ENCODE measurements at places on chromosomes 5 and 9.
A peak's percentile ranks its signal among the peaks of the same experiment; 100 is the strongest.

- DNase-seq, result no peak
- no peak overlapping the region for H3K4me3 ChIP-seq
- no peaks in the 10 kb centered on the region for H3K36me3 ChIP-seq
Observed at GRCh38 chr5:54733101-54733500, 215.5 kb downstream of the SNX18 start.

- H3K4me1 ChIP-seq, result no peaks in the 10 kb centered on the region
- no peaks in the 10 kb centered on the region for H3K36me3 ChIP-seq
- H3K27ac ChIP-seq, result no peak overlapping the region
- no peaks in the 10 kb centered on the region for H3K27me3 ChIP-seq
- H3K4me3 ChIP-seq, result no peak overlapping the region
Observed at GRCh38 chr9:118693645-118694044, 675.6 kb downstream of the BRINP1 start.

GRCh38 chr5:58317808-58318207, 142.1 kb downstream of the PLK2 start:
- no peak for DNase-seq
- H3K27me3 ChIP-seq, result no peaks in the 10 kb centered on the region
- no peaks in the 10 kb centered on the region for H3K4me1 ChIP-seq
- H3K4me3 ChIP-seq, result no peak overlapping the region

DNA sequence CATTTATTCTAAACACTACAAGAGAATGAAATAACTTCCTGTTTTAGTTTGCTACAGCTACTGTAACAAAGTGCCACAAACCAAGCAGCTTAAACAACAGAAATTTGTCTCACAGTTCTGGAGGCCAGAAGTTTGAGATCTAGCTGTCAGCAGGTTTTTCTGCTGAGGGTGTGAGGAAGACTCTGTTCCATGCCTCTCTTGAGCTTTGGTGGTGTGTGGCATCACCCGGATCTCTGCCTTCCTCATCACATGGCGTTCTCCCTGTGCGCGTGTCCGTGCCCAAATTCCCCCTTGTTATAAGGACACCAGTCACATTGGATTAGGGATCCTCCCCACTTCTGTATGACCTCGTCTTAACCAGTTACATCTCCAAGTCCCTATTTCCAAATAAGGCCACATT, 97.7 kb downstream of the CFAP95 start:
- no peak for DNase-seq
- H3K4me3 ChIP-seq, result no peak overlapping the region
- H3K27ac ChIP-seq, result no peak overlapping the region
- H3K4me1 ChIP-seq, result no peaks in the 10 kb centered on the region

- no peaks in the 10 kb centered on the region for H3K27me3 ChIP-seq
- H3K27ac ChIP-seq, result no peak overlapping the region
- no peaks in the 10 kb centered on the region for H3K36me3 ChIP-seq
Observed at GRCh38 chr9:81417299-81417675, 272.1 kb downstream of the TLE1 start.

- H3K27ac ChIP-seq, result no peak overlapping the region
- H3K36me3 ChIP-seq, result no peaks in the 10 kb centered on the region
- no peak overlapping the region for H3K4me3 ChIP-seq
- no peaks in the 10 kb centered on the region for H3K4me1 ChIP-seq
- no peaks in the 10 kb centered on the region for H3K27me3 ChIP-seq
Observed at GRCh38 chr5:164204338-164204946, 699.0 kb downstream of the MAT2B start.

DNA sequence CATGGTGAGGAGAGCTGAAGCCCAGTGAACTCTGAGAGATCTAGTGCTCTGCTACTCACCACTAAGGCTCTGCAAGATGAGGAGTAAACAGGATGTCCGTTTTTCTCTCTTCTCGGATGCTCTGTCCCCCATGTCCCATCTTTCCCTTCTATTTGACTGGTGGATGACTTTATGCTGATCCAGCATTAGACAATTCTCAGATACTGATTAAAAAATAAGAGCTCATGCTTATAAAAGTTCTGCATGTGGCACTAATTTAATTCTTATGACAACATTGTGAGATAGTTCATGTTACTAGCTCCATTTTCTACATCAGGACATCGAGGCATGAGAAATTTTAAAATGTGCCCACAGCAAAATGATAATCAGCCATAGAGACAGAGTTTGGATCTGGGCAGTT, 77.0 kb downstream of the HMHB1 start:
- no peak overlapping the region for H3K4me3 ChIP-seq
- no peaks in the 10 kb centered on the region for H3K4me1 ChIP-seq
- DNase-seq, result no peak
- no peaks in the 10 kb centered on the region for H3K36me3 ChIP-seq

- no peaks in the 10 kb centered on the region for H3K36me3 ChIP-seq
- H3K27me3 ChIP-seq, result no peaks in the 10 kb centered on the region
- H3K27ac ChIP-seq, result no peak overlapping the region
- H3K4me3 ChIP-seq, result no peak overlapping the region
Observed at GRCh38 chr5:96516631-96517071, 83.6 kb upstream of the PCSK1 start.

DNA sequence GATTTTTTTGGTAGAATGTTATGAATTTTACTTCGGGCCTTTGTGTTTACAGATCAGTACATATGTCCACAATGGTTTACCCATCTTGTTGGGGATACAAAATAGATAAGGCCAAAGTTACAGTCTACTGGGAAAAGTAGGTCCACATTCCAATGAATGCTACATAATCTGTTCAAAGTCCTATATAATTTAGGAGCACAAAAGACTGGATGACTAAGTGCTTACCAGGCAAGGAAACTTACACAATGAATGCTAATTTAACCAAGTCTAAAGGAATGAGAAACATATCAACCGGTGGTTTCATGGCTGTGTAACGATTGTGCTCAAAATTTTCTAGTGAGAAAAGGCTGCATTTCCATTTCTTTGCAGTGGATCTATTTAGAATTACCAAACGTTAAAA, 97.4 kb upstream of the TRPM3 start:
- H3K27ac ChIP-seq, result no peak overlapping the region
- no peaks in the 10 kb centered on the region for H3K27me3 ChIP-seq
- no peak overlapping the region for H3K4me3 ChIP-seq
- H3K4me1 ChIP-seq, result no peaks in the 10 kb centered on the region

DNA sequence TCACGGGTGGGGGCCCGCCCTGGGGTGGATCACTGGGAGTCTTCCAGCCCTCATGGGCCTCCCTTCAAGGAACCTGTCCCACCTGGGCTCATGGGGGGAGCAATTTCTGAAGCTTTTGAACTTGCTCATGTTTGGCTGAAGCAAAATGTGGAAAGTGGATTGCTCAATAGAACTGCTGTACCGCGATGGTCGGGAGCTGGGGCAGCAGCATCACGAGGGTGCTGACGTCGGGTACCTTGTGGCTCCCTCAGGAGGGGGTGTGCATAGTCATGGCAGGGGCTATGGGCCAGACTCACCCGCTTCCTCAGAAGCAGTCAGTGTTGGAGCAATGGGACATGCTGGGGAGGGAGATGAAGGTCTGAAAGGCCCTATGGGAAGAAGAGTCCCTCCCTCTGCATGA, 57.9 kb downstream of the PRRT1B start:
- peaks cover 4% of the 10 kb centered on the region for H3K4me1 ChIP-seq
- peaks cover 17% of the 10 kb centered on the region for H3K36me3 ChIP-seq
- H3K4me3 ChIP-seq, result no peak overlapping the region
- DNase-seq, result no peak

DNA sequence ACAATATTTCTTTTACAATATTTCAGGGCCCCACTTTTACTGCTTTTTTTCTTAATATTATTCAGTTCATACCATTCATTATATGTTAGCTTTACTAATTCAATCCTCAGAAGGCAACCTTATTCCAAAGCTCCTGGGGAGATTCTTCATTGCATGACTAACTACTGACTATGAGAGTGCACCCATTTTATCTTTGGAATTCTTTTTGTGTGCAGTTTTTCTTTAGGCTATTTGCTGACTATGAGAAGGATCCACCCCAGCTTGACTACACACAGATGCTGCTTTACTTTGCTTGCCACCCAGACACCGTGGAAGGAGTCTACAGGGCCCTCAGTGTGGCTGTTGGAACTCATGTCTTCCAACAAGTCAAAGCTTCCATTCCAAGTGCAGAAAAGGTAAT, 56.9 kb upstream of the IL7R start:
- DNase-seq, result no peak
- H3K4me1 ChIP-seq, result peaks cover 20% of the 10 kb centered on the region
- H3K27me3 ChIP-seq, result no peaks in the 10 kb centered on the region
- no peak overlapping the region for H3K4me3 ChIP-seq
- H3K36me3 ChIP-seq, result no peaks in the 10 kb centered on the region

GRCh38 chr9:134466869-134467616, 140.8 kb downstream of the RXRA start:
- H3K36me3 ChIP-seq, result no peaks in the 10 kb centered on the region
- no peak overlapping the region for H3K27ac ChIP-seq

- no peak for DNase-seq
- no peak overlapping the region for H3K4me3 ChIP-seq
- H3K27me3 ChIP-seq, result no peaks in the 10 kb centered on the region
- H3K27ac ChIP-seq, result no peak overlapping the region
- no peaks in the 10 kb centered on the region for H3K36me3 ChIP-seq
Observed at GRCh38 chr5:23528677-23529076, 21.3 kb downstream of the PRDM9 start.

DNA sequence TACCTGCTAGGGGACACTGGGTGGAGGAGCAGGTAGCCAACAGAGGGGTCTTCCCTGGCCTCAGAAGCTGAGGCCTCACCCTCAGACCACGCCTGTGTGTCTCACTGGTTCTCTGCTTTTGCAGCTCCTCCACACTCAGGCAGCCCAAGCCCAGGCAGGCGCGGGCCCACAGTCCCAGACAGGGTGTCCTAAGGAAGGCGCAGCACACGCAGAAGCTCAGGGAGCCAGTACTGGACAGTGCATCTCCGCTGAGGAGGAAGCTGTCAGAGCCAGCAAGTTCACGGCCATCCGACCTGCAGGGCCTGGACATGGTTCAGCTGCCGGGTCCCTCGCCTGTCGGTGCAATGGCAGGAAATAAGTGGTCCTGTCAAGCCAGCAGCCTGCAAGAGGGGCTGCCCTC, 25.3 kb downstream of the CFAP90 start:
- no peaks in the 10 kb centered on the region for H3K36me3 ChIP-seq
- H3K4me1 ChIP-seq, result no peaks in the 10 kb centered on the region
- no peak overlapping the region for H3K4me3 ChIP-seq
- no peak overlapping the region for H3K27ac ChIP-seq
- H3K27me3 ChIP-seq, result no peaks in the 10 kb centered on the region

DNA sequence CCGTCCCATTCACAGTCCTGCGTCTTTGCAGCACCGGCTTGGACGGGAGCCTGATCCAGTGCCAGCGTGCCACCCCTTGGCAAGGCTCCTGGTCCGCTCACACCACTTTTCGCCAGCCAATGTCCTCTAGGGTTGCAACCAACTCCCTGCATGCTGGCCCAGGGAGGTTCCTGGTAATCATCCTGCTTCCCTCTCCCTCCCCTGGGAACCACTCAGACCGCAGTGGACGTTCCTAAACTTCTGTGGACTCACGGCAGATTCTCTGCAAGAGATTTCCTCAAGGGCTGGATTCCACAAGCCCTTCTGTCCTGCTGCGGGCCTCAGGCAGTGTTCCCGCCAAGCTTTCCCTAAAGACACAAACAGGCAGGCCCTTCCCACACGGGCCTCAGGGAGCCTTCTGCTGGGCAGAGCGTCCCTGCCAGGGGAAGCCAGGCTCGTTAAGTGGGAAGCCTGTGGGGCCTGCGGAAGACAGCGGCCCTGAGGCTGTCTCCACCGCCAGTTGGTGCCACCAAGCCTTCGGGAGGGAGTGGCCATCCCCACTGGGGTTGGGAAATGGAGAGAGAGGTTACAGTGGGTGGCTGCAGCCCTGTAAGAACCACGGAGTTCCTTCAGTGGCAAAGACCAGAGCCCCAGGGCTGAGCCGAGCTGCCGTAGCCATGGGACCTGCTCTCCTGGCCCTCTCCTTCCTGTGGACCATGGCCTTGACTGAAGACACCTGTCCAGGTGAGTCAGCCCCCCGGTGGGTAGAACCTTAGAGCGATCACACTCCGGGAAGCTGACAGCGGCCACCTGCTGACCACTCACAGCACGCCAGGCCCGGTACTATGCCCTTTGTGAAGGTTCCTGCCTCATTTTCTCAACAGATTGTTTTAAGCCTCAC, 16.4 kb upstream of the FCN2 start:
- no peak overlapping the region for H3K27ac ChIP-seq
- no peaks in the 10 kb centered on the region for H3K36me3 ChIP-seq
- no peak overlapping the region for H3K4me3 ChIP-seq
- no peaks in the 10 kb centered on the region for H3K4me1 ChIP-seq
- no peaks in the 10 kb centered on the region for H3K27me3 ChIP-seq

DNA sequence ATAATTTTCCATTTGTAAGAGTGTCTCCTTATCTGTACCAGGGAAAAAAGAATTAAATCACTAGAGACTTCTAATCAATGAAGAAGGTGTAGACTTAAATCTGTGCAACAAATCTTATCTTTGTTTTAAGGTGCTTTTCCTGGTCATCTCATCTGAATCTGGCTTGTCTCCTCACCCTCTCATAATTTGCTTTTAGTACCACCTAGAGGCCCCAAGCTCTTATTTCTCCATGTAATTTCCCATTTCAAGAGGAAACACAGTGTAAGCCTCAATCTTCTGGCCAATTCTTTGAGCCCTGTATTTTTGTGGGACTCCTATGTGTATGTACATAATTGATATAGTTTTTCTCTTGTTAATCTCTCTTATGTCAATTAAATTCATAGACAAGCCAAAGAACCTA, 1975.3 kb upstream of the CDH6 start:
- no peak overlapping the region for H3K4me3 ChIP-seq
- H3K27ac ChIP-seq, result no peak overlapping the region
- H3K36me3 ChIP-seq, result no peaks in the 10 kb centered on the region
- DNase-seq, result no peak
- H3K27me3 ChIP-seq, result no peaks in the 10 kb centered on the region
- no peaks in the 10 kb centered on the region for H3K4me1 ChIP-seq

DNA sequence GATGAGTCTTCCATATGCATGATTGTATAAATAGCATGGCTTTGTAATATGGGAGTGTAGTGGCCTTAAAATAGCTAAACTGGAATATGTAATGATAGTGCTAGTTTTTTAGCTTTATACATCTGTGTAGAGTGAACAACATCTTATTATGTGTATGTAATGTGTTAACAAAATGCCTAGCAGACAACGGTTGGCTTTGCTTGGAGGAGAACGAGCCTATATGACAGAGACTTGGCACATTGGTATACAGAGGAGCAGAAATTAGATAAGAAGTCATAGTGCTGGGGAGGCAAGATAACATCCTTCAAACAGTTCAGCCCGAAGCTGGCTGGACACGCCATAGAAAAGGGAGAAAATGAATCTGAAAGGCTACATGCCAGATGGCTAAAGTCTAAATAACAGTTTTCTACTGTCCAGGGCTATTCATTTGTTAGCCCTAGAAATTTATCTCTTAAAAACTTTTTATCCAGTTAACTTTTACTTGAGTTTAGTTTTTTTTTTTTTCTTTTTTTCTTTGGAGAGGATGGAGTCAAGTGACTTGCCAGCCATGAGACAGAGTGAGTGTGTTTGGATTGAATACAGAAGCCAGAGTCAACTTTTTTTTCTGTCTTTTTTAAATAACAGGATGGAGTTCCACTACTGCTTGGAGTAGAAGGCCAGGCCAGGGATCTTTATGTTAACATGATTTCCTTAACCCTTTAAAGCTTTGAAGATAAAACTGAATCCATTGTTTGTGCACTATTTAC, 214.4 kb upstream of the ACTBL2 start:
- no peak for DNase-seq
- no peaks in the 10 kb centered on the region for H3K36me3 ChIP-seq
- peak overlapping the region; percentile 30 for H3K27ac ChIP-seq
- peaks cover 34% of the 10 kb centered on the region for H3K4me1 ChIP-seq
